Chondrocyte (in vitro differentiated cells): ENCODE measurements at places on chromosomes 11 and 22. TPM values are rescaled to one million over a fixed set of nuclear protein-coding genes. Genes with fewer than 3 reads are reported as not detected.
A peak's percentile ranks its signal among the peaks of the same experiment; 100 is the strongest.

DNA sequence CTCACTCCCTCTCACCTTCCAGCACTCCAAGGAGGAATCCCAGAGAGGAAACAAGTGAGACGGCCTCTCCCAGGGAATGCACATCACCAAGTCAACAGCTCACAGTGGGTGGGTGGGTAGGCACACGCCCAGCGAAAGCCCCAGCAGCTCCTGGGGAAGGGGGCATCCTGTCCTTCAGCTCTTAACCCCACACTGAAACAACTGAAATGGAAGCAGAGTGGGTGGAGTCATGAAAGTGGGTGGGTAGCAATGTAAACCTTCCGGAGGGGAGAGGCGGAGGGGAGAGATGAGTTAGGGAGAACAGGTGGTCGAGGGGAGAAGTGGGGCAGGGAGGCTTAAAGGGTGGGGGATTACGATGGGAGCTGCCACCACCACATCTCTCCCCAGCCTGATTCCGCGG is 5.4 kb downstream of the MCHR1 start:
- no peak overlapping the region for H3K27ac ChIP-seq
- peaks cover 22% of the 10 kb centered on the region for H3K4me1 ChIP-seq
- no peak for DNase-seq
- H3K27me3 ChIP-seq, result peaks cover under 1% of the 10 kb centered on the region

GRCh38 chr11:45057938-45058646 is 88.3 kb upstream of the PRDM11 start:
- H3K4me3 ChIP-seq, result no peak overlapping the region
- H3K36me3 ChIP-seq, result no peaks in the 10 kb centered on the region
- DNase-seq, result no peak
- H3K27ac ChIP-seq, result no peak overlapping the region
- peaks cover 2% of the 10 kb centered on the region for H3K27me3 ChIP-seq

FAM76B gene
- 16.5 to 22.5 TPM (median 19.5 TPM) in 3 replicates for total RNA-seq

DNA sequence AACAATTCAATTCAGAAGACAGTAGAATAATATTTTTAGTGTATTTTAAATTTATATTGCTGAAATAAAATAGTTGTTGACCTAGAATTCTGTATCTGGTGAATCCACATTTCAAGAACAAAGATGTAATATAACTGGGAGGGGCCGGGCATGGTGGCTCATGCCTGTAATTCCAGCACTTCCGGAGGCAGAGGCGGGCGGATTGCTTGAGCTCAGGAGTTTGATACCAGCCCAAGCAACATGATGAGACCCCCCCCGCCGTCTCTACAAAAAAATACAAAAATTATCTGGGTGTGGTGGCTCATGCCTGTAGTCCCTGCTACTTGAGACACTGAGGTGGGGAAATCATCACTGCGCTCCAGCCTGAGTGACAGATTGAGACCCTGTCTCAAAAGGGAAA is 72.6 kb downstream of the CD82 start:
- peaks cover 3% of the 10 kb centered on the region for H3K36me3 ChIP-seq
- H3K4me3 ChIP-seq, result no peak overlapping the region
- peaks cover 14% of the 10 kb centered on the region for H3K4me1 ChIP-seq
- H3K27me3 ChIP-seq, result peaks cover 22% of the 10 kb centered on the region

- no peaks in the 10 kb centered on the region for H3K27me3 ChIP-seq
- DNase-seq, result no peak
- H3K36me3 ChIP-seq, result no peaks in the 10 kb centered on the region
- H3K27ac ChIP-seq, result no peak overlapping the region
Observed at GRCh38 chr22:47016631-47017030, 254.2 kb downstream of the TBC1D22A start.

- peak overlapping the region; percentile 77 for H3K4me3 ChIP-seq
- H3K27me3 ChIP-seq, result no peaks in the 10 kb centered on the region
- DNase-seq, result no peak
Observed at GRCh38 chr22:30289980-30290313, 642 bp upstream of the CASTOR1 start.

NRIP3 gene
- 1.6 to 3.5 TPM (median 2.9 TPM) in 3 replicates for total RNA-seq

- no peak overlapping the region for H3K4me3 ChIP-seq
- H3K36me3 ChIP-seq, result no peaks in the 10 kb centered on the region
- H3K27ac ChIP-seq, result no peak overlapping the region
Observed at GRCh38 chr11:105854269-105854668, 167.8 kb downstream of the MSANTD4 start.

GRCh38 chr11:71355281-71355680 is 92.9 kb downstream of the DHCR7 start:
- no peak for DNase-seq
- peaks cover 38% of the 10 kb centered on the region for H3K27me3 ChIP-seq
- H3K4me1 ChIP-seq, result no peaks in the 10 kb centered on the region
- H3K36me3 ChIP-seq, result no peaks in the 10 kb centered on the region
- no peak overlapping the region for H3K4me3 ChIP-seq

- H3K4me3 ChIP-seq, result no peak overlapping the region
- H3K4me1 ChIP-seq, result peaks cover 63% of the 10 kb centered on the region
- H3K36me3 ChIP-seq, result no peaks in the 10 kb centered on the region
- no peaks in the 10 kb centered on the region for H3K27me3 ChIP-seq
- peak overlapping the region; percentile 93 for H3K27ac ChIP-seq
Observed at GRCh38 chr11:76770642-76771445, 12.3 kb upstream of the TSKU start.

GRCh38 chr11:2197771-2198520 is 26.3 kb upstream of the TH start:
- H3K4me1 ChIP-seq, result no peaks in the 10 kb centered on the region
- peaks cover 18% of the 10 kb centered on the region for H3K27me3 ChIP-seq
- no peak for DNase-seq
- H3K36me3 ChIP-seq, result no peaks in the 10 kb centered on the region
